Stimulated activated CD4-positive, alpha-beta T cell treated with anti-CD3 and anti-CD28 coated beads, Interleukin-1b, Interleukin-23, amount 100 ng/mL, for 48 hours (primary cell): ENCODE measurements at places on chromosomes 12 and 14.

GRCh38 chr12:70772836-70773235, 135.6 kb upstream of the PTPRB start:
- DNase-seq = no peak

GRCh38 chr12:8475508-8476203, 19.9 kb downstream of the CLEC6A start:
- DNase-seq = no peak

- DNase-seq = no peak
These were observed 9.0 kb downstream of the SCARB1 start for GRCh38 chr12:124854637-124855184.

DNA sequence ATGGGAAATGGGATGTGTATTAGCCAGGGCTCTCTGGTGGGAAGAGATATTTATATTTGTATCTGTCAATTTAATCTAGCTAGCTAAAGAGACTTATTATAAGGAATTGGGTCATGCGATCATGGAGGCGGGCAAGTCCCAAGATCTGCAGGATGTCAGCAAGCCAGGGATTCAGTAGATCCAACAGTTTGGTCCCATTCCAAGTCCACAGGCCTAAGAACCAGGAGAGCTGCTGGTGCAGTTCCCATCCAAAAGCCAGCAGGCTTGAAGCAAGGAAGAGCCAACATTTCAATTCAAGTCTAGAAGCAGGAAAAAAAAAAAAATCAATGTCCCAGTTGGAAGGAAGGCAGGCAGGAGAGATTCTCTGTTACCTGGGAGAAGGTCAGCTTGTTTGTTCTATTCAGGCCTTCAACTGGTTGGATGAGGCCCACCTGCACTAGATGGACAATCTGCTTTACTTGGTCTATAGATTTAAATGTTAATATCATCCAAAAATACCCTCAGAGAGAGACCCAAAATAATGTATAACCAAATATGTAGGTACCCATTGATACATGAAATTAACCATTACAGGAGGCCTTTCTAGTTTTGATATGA, 60.7 kb upstream of the BCAT1 start:
- no peak for DNase-seq

- no peak for DNase-seq
These were observed 368.4 kb downstream of the ATP23 start for GRCh38 chr12:58309806-58310205.

DNA sequence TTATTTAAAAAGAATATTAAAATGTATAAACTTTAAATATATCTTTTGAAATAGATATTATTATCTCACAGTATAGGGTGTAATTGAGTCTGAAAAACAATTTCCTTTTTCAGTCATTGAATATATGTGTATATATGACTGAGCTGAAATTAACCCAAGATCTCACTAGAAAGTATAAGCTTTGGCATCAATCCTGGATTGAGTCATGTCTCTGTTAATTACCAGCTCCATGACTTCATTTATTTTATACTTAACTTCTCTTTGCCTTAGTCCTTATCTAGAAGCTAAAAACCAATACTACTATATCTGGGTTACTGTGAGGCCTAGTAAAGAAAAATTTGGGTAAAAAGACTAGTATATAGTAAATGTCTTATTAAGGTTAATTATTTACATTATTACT, 1020.3 kb downstream of the LRFN5 start:
- no peak for DNase-seq

DNA sequence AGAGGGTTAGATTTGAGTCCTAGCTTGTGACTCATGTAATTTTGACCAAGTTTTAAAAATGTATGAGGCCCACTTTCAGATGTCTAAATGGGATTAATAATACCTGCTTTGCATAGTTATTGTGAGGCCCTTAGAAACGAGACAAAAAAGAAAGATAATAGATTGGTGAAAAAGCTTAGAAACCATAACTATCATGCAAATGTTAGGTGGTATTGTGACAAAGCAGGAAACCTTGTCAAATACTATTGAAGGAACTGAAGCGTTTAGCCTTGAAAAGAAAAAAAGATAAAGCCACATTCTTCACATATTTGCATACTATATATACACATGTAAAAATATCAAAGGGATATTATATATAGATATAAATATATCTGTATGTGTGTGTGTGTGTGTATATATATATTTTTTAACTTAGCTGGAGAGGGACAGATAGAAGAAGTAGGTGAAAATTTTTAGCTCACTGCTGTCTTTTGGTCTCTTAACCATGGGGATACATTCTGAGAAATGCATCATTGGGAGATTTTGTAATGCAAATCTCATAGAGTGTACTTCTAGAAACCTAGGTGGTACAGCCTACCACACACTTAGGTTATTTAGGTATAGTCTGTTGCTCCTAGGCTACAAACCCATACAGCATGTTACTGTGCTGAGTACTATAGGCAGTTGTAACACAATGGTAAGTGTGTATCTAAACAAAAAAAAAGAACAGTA, 270.3 kb downstream of the CCDC91 start:
- DNase-seq = no peak

- no peak for DNase-seq
These were observed 143.6 kb upstream of the SLC16A7 start for GRCh38 chr12:59452259-59452658.

GRCh38 chr12:70399311-70399710, 33.2 kb downstream of the KCNMB4 start:
- DNase-seq = no peak

DNA sequence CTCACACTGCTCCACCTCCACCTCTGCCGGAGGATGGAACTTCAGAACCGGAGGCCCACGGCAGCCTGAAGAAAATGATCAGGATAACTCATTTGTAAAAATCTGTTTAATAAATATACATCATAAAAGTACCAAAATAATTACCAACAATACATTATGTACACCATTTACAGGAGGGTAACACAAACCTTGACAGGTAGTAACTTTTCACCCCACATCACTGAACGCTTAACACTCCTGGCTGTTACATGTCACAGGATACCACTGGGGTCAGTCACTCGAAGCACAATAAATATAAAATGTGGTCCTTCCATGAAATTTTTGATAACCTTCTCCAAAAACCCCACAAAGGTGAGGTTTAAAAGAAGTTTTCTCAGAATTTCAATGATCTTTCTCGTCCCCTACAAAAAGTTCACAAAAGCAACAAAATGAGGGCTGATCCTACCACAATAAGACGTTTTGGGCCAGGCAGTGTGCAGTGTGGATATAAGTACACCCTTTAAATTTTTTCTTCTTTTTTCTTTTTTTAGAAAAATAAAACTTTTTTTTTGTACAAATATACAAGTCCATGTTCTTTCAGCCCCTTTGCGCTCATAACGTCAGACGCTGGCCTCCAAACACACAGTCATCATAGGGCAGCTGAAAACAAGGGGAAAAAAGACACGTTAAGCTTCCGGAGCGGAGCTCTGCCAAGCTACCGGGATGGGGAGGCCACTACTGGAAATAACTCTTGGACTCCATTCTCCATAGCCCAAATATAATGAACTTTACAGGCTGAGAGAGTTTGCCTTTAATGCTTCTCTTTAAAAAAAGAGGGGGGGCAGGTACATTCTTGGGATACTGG, 2.9 kb downstream of the NFKBIA start:
- no peak for DNase-seq

GRCh38 chr12:96240656-96241055, 46.5 kb downstream of the ELK3 start:
- DNase-seq = no peak

- no peak for DNase-seq
These were observed 19.8 kb downstream of the ACAD10 start for GRCh38 chr12:111705672-111706071.

GRCh38 chr12:20212658-20213555, 155.4 kb upstream of the PDE3A start:
- DNase-seq = no peak

GRCh38 chr12:28097221-28097620, 93.0 kb upstream of the CCDC91 start:
- no peak for DNase-seq

DNA sequence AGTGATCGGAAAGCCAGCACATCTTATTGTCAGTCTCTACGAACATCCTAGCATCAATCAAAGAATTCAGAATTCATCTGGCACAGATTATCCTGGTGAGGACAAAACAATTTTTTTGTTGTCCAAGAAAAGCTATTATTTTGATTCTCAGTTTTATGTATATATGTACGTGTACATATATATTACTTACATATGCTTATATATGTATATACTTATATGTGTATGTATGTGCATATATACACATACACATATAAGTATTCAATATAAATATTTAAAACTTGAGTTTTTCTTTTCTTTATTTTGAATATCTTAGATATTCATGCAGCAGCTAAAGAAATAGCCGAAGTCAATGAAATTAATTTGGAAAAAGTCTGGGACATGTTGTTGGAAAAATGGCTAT, 77.9 kb downstream of the KNTC1 start:
- no peak for DNase-seq

DNA sequence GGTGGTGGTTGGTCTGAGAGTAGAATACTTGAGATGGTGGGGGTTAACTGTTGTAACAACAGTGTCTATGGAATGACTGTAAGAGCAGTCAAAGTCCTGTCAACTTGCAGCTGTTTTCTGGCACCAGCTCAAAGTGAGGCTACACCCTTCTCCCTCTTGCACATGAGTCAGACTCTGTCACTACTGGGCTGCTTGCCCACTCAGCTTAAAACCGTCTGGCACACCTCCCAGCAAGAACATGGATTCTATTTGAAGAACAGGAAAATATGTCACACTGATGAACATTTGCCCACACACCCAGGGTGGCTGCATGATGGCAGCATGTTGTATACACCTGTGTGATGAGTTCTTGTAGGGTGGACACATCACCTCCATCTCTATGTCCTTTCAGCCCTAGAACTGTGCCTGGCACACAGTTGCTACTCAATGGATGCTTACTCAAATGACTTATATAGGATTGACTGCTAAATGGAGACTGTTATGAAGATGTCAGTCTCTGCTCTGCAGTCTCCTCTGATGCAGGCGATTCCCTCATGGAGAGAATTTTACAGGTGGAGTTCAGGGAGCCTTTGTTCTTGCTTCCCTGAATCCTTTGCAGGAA, 19.3 kb upstream of the SERPINA6 start:
- peak; percentile 67 for DNase-seq

DNA sequence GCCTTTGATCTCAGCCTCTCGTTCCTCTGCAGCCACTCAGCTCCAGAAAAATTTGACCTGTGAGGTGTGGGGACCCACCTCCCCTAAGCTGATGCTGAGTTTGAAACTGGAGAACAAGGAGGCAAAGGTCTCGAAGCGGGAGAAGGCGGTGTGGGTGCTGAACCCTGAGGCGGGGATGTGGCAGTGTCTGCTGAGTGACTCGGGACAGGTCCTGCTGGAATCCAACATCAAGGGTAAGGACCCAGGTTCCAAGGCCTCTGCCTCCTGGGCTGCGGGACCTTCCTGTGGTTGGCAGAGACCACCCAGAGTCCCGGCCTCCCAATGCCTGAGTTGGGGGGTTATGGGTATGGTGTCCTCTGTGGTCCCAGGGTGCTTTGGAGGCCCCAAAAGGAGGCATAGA, 4.5 kb upstream of the GPR162 start:
- DNase-seq = no peak

DNA sequence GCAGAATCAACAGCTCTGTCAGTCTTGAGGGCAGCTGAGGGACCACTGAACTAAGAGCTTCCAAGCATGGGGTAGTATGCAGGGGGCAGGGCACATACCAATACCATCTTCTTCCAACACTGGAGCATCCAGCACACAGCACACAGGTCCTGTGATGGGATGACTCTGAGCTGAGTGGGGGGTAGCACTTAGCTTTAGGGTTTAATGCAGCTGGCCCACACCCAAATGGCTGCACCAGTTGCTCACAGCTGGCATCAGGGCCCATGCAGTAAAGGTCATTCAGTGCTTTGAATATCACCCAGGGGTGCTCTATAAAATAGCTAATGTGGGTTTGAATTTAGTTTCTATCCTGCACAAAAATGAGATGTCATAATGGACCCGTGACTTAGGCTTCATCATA, 1.7 kb downstream of the FAM186B start:
- DNase-seq = no peak

DNA sequence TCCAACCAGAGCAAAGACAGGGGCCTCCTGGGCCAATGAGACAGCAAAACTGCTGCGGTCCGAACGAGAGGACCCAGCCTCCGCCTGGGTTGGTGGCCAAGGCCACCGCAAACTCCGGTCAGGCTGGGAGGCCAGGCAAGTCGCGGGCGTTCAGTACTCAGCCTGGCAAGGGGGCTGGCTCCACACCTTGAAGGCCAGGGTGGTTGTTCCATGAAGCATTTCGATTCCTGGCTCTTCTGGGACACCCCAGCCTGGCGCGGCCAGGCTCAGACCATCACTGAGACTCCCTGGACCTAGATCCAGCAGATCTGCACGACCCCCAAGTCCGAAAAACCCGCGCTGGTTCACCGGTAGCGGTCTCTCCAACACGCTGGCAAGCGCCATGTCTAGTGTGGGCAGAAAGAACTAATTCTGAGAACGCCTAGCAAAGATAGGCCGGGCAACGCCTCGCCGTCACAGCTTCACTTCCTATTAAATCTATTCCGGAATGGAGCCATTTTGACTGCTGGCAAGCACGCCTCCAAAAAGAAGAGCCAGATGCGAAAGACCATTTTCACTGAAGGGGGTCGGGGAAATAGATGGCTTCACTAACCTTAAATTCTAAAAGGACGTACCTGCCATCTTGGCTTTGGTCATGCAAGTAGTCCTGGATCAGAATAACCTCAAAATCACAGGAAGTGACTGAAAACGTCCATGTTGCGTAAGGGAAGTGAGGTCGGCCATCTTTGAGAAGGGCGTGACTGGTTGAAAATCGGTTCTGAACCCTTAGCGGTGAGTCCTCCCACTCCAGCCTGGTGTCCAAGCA, at the start of gene PSMB5:
Gene PSMB5, minus strand, starts transcription at position 403 of the 805 bp plus-strand sequence. Its CDS starts 19 bp downstream, at position 384.
- DNase-seq = peak; percentile 91

GRCh38 chr12:111099186-111099585, 178.8 kb upstream of the MYL2 start:
- DNase-seq = no peak

GRCh38 chr12:31591380-31591901, 505 bp upstream of the DENND5B start:
- no peak for DNase-seq

- DNase-seq = no peak
These were observed 3.1 kb downstream of the MAP3K12 start for GRCh38 chr12:53495903-53496751.

DNA sequence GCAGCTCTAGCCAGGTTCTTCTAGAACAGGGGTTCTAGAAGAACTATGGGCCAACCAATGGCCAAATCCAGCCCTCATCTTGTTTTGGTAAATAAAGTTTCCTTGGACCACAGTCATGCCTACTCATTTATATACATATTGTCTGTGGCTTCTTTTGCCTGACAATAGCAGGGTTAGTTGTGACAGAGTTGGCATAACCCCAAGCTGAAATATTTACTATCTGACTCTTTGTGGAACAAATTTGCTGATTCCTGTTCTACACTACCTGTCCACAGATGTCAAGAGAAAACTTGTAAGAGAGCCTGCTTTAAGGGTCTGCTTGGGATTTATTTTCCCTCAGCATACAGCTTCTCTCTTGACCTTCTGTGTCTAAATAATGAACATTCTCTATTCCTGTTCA, 289.0 kb downstream of the KSR2 start:
- DNase-seq = no peak

DNA sequence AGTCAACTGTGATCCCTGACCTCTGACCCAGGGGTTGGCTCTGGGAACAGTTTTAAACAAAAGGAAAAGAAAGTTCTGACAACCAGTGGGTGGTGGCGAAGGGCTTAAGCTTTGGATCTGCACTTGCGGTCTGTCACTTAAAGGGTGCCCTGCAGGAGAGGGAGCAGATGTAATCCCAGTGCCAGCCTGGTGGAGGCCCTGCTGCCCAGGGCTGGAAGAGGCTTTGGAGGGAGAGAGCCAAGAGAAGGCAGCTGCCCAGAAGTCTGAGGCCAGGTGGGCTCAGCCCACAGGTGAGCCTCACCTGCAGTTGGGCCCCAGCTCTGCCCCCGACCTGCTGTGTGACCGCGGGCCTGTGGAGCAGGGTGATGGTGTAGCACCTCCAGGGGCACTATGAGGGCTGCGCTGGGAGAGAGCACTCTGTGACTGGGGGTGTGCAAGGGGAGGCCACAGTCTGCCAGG, 19.1 kb downstream of the SH2B3 start:
- DNase-seq = no peak
